ENCODE measurements at places on chromosomes 1 and 21.

DNA sequence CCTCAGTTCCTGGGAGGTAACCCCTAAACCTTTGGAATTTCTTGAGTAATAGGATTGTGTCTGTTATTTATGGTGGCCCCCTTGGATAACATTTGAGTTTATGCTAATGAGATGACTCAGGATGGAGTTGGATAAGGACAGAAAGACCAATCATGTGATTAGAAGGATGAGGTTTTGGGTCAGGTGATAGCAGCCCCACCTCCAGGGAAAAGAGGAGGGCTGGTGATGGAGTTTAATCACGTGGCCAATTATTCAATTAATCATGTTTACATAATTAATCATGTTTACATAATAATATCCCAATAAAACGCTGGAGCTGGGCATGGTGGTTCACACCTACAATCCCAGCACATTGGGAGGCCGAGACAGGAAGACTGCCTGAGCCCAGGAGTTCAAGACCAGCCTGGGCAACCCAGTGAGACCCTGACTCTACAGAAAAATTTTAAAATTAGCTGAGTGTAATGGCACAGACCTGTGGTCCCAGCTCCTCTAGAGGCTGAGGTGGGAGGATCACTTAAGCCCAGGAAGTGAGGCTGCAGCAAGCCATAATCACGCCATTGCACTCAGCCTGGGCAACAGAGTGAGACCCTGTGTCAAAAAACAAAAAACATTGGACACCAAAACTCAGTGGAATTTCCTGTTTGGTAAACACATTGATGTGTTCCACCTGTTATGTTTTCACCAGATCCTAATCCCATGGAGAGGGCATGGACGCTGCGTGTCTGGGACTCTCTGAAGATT, 73.3 kb downstream of the NUP210L start:
- no peak for DNase-seq

GRCh38 chr1:110540891-110541685, 22.1 kb upstream of the KCNA10 start:
- DNase-seq, result no peak

GRCh38 chr1:11989669-11990068, 9.4 kb downstream of the MFN2 start:
- no peak for DNase-seq

DNA sequence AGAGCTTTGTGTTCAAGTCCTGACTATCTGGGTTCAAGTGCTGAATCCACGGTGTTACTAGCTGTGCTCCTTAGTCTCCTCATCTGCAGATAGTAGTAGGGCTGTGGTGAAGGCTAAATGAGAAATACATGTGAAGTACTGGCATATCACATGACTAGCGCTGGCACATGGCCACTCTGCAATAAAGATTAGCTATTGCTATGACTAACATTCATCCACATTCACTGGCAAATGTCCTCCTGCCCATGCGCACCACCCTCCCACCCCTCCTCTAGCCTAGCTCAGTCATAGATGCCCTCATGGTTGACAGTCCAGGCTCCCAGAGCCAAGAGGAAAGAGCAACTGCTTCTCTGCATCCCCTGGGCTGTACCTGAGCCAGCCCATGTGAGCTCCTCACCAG, 8.5 kb upstream of the COL8A2 start:
- peak; percentile 93 for DNase-seq

GRCh38 chr1:174169342-174169741, 10.0 kb downstream of the RABGAP1L start:
- DNase-seq, result no peak

GRCh38 chr1:33378524-33378923, 52.4 kb downstream of the PHC2 start:
- DNase-seq, result no peak

GRCh38 chr1:181179279-181179986, 90.9 kb downstream of the IER5 start:
- no peak for DNase-seq
